ENCODE measurements at places on chromosomes 7 and 10. TPM values are rescaled to one million over a fixed set of nuclear protein-coding genes. Genes with fewer than 3 reads are reported as not detected.

GRCh38 chr7:17239683-17240521 lies 58.5 kb upstream of the AHR start:
- peak; percentile 84 for DNase-seq

DNA sequence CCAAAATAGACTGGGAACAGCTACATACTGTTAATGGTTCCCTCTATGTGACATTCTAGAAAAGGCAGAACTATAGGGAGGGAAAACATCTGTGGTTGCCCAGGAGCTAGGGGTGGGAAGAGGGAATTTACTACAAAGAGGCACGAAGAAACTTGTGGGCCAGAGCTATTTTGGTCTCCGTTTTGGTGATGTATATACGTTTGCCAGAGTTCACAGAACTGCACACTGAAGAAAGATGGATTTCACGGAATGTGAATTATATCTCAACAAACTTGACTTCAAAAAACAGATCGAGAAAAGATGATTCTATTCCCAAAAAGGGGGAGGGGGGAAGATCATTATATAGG lies 386 bp upstream of the AS3MT start:
- DNase-seq = no peak

- no peak for DNase-seq
Observed at GRCh38 chr7:16419859-16420258, 1.5 kb downstream of the CRPPA start.

- DNase-seq = no peak
Observed at GRCh38 chr7:98250789-98251188, 1.2 kb downstream of the TECPR1 start.

GRCh38 chr10:31242902-31243301 lies 76.1 kb upstream of the ZEB1 start:
- DNase-seq = peak; percentile 97

DNA sequence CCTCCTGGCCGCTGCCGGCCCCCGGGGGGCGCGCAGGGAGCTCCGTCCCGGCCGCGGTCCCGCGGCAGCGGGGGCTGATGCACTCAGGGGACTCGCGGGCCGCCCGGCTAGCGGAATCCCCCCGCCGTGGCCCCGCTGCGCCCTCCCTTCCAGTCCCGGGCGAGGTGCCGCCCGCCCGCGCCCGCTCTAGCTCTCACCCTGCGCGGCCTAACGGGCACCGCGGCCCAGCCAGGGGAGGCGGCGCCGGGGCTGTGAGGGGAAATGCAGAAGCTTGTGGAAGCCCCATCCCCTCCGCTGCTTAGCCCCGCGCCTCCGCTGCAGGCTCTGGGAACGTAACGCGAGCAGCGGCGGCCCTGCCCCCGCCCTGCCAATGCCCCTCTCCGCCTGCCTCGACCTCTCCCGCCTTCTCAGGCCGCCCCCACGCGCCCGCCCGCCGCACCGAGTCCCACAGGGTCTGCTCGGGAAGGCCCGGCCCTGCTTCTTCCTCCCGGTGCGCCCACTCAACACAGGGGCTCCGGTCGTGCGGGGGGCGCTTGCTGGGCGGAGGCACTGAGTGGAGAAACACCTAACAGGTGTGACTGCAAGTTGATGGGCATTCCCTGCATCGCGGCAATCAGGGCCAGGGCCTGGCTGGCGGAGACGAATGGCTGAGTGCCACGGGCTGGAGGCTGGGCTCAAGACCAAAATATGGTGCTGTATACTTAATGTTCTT lies 384 bp upstream of the TMEM229A start:
- no peak for DNase-seq

GRCh38 chr10:67976292-67977245 lies 92.1 kb downstream of the SIRT1 start:
- peak; percentile 21 for DNase-seq

DNA sequence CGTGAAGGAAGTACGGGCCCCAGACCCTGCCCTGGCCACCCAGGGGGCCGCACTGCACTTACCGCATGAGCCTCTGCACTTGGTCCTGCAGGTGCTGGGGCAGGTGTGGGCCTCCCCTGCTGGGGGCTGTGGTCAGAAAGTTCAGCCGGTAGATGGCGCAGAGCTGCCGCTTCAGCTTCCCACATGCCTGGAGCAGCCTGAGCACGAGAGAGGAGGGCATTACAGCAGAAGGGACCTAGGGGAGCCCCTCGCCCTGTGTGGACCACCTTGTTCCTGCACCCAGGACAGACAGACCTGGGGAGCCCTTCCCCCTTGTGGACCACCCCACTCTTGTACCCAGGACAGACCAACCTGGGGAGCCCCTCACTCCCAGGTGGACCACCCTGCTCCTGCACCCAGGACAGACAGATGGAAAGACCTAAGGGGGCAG lies 8.7 kb upstream of the PYROXD2 start:
- no peak for DNase-seq

- DNase-seq = no peak
Observed at GRCh38 chr10:116255886-116256751, 16.9 kb downstream of the GFRA1 start.

GRCh38 chr10:75971402-75972211 lies 540.2 kb downstream of the LRMDA start:
- DNase-seq = peak; percentile 51

- DNase-seq = no peak
Observed at GRCh38 chr10:29961351-29961750, 98.0 kb downstream of the JCAD start.

- DNase-seq = no peak
Observed at GRCh38 chr7:84337429-84337828, 142.8 kb upstream of the SEMA3A start.

- peak; percentile 73 for DNase-seq
Observed at GRCh38 chr7:22488643-22489462, 11.1 kb downstream of the STEAP1B start.

GRCh38 chr7:16874066-16874465 lies 7.7 kb downstream of the AGR3 start:
- no peak for DNase-seq

- DNase-seq = peak; percentile 11
Observed at GRCh38 chr10:87816898-87817608, 973 bp downstream of the ATAD1 start.

GRCh38 chr7:115471891-115472290 lies 550.0 kb downstream of the MDFIC start:
- peak; percentile 29 for DNase-seq

DNA sequence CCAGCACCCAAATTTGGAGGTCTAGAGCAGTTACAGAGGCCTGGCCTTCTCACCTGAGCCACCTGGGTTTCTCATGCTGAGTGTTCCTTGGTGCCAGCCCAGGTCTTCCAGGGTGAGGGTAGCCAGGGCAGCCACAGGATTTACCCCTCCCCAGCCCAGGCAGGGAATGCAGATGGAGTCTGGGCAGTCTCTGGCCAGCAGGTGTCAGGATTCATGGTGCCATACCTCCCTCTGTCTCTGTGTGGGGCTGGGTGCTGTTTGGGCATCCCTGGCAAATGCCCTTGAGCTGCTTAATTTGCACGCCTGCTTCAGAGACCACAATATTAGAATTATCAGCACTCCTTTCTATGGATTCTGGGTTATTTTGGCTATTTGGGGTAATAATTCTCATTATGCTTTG lies 246.7 kb downstream of the GFRA1 start:
- no peak for DNase-seq

- DNase-seq = no peak
Observed at GRCh38 chr7:157846271-157846670, 509.5 kb downstream of the DNAJB6 start.

DNA sequence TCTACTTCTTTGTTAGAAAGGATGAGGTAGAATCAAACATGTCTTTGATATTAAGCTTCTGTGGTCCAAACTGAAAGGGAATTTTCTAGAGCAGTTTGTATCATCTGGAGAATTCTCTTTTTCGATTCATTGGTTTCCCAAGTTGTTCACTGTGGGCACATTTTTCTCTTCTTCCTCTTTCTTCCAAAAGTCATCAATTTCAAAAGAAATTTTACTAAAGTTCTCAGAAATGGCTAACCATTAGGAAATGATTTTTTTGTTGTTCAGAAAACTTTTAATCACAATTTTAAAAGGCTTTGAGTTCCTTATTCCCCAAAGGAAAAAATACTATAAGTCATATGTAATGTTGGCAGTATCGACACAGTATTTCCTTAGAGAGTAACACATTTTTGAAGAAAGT lies 28.3 kb upstream of the CCDC6 start:
- DNase-seq = no peak

GRCh38 chr10:123911866-123912265 lies 20.3 kb upstream of the CPXM2 start:
- no peak for DNase-seq

GRCh38 chr10:100996678-100997359 lies 2.8 kb upstream of the LZTS2 start:
- no peak for DNase-seq

- DNase-seq = peak; percentile 50
Observed at GRCh38 chr10:11270135-11270857, 252.6 kb downstream of the CELF2 start.

DNA sequence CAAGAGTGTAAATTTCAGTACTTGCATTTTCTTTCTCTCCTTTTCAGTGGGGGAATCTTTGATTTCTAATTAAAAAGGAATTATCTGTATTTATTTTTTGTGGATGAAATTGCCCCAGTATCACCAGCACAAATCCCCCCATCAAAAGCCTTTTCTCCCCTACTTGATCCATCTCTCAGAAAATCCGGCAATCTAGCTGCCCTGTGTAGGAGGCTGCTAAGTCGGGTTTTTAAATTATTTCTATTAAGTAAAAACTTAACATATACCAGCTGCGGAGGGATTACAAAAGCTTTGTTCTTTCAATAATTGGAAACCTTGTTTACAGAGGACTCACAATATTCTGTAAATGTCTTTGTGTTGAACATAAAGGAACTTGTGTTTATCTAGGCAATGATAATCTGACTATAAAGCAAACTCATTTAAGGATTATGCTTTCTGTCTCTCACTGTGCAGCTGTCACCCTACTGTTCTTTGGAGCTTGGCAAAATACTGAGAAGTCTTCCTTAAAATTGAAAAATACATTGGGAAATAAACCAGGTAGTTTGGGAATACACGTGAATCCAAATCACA lies 177.4 kb upstream of the PRR15 start:
- DNase-seq = no peak

DNA sequence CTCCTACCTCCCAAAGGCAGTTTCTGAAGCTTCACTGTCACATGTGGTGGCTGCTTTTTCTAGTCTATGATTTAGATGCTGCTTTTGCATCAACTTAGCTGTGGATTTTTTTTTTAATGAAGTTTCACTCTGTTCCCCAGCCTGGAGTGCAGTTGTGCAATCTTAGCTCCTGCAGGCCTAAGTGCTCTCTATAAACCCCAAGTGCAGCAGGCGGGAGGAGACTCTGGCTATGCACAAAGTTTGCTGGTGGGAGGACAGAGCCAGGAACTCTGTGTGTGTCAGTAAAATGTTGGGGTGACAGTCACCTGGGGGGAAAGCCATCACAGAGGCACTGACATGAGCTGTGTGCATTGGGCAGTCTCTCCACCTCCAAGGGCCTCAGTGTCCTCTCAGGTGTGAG lies 138.8 kb upstream of the FAM20C start:
- no peak for DNase-seq

DNA sequence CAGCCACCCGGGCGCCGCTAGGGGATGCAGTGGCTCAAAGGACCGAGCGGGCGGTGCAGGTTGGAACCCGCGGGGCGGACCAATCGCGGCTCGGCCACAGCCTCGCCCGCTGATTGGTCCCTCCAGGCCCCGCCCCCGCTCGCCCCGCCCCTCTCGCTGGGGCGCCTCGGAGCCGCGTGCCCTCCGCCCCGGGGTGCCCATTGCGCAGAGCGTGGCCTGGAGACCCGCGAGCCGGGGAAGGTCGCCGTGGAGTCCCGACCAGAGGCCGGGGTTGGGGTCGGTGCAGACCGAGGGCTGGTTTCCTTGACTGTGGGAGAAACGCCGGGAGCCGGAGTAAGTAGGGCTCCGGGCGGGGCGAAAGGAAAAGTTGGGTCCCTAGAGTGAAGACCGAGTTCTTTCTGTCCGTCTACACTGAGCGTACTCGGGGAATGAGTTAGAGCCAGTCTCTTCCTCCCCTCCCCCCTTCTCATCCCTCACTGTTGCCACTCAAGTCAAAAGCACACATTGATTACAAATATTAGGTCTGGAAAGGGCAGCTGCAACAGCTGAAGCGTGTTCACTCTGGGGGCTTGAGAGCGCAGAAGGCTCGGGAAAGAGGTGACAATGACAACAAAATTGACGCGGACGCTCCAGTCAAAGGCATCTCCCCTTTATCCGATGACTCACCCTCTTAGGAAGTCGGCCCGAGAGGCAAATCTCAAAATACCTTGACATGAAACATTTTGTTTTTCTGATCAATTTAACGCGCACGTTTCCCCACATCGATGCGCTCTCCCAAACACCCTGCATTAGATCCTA lies 843 bp upstream of the GATA3 start:
- peak; percentile 68 for DNase-seq

- no peak for DNase-seq
Observed at GRCh38 chr10:122204691-122205489, 66.2 kb upstream of the BTBD16 start.

GRCh38 chr10:52566471-52567246 lies 205.9 kb downstream of the MBL2 start:
- peak; percentile 78 for DNase-seq

DNA sequence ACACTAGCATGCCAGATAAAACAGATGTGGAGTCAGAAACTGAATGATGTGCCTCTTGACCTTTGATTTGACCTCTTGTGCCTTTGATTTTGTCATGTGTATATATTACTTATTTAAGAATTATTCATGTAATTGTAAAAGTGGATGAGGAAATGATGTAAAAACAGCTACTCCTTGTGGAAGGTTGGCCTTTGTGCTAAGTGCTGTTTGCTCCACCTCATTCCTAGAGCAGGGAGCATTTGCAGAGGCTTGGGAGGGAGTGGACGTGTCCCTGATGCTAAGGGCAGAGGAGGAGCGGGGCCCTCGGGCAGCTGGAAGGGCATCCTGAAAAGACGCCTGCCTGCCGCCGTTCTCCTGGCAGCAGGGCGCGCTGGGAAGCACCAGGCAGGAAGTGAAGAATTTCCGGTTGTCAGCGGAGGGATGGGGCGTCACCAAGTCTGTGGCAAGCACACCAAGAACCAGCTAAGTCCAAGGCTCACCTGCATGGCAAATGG lies 197.6 kb upstream of the ZNF32 start:
- DNase-seq = peak; percentile 52

DNA sequence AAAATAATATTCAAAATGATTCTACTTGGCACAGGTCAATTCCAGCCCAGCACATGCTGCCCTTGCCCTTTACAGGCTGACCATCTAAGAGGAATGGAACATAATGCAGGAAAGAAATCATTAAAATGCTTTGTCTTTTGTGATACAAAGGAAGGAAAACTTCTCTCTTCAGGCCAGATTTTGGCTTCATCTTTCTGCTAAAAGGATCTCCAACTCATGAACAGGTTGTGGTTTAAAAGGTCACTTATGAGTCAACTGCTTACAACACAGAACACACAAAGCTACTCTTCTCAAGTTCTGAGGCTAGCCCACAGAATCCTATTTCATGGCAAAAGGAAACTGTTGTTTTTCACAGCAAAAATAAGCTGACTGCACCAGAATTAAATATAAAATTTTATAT lies 197.1 kb downstream of the DOCK4 start:
- peak; percentile 83 for DNase-seq

The FOXK1 gene
- total RNA-seq = 20.5 TPM

The H2BK1 gene
- not detected for total RNA-seq

The RNF133 gene
- total RNA-seq = not detected

The BMPR1A gene
- total RNA-seq = 28.8 TPM

The FAM241B gene
- not detected for total RNA-seq

The PRKG1 gene
- 6.2 TPM for total RNA-seq

The RASSF4 gene
- total RNA-seq = 16.9 TPM

The MMS19 gene
- total RNA-seq = 112 TPM

The OTUD1 gene
- 3.7 TPM for total RNA-seq

The SAMD9L gene
- total RNA-seq = 18.5 TPM

The TAS2R41 gene
- total RNA-seq = not detected

The INSYN2A gene
- 3.3 TPM for total RNA-seq

The FANK1 gene
- total RNA-seq = 2.2 TPM

The SNCG gene
- 4.4 TPM for total RNA-seq

The RHOBTB1 gene
- total RNA-seq = 20.0 TPM

The MRLN gene
- not detected for total RNA-seq

All from LHCN-M2 (cell line).